Stimulated activated CD8-positive, alpha-beta memory T cell treated with anti-CD3 and anti-CD28 coated beads, Interleukin-4, amount 100 ng/mL, for 4 hours (primary cell): ENCODE measurements at places on chromosomes 7 and 10.

- no peak for DNase-seq
Measured at GRCh38 chr7:22566592-22566991, 66.6 kb upstream of the STEAP1B start.

GRCh38 chr7:141700848-141701371 lies 1.1 kb downstream of the DENND11 start:
- no peak for DNase-seq

- DNase-seq: no peak
Measured at GRCh38 chr7:4093035-4093434, 589.1 kb upstream of the FOXK1 start.

GRCh38 chr7:43590862-43591557 lies 8.1 kb downstream of the STK17A start:
- DNase-seq: no peak

DNA sequence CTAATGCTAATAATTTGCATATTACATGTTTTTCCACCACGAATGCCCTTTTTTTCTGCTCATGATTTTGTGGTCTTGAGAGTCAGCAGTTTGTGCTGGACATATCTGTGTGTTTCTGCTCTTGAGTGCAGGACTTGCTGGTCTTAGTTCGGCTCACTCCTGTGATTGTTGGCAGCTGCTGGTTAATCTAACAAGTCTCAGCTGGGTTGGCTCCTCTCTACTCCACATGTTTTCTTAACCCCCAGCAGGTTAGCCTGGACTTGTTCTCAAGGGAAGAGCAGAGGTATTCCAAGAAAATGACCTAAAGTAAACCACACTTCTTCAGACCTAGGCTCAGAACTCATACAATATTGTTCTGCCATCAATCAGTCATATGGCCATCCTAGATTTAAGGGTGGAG lies 1238.9 kb downstream of the XPNPEP1 start:
- no peak for DNase-seq
